Activated CD4-positive, alpha-beta T cell treated with anti-CD3 and anti-CD28 coated beads for 4 hours (primary cell): ENCODE measurements at places on chromosomes 1 and 21.

DNA sequence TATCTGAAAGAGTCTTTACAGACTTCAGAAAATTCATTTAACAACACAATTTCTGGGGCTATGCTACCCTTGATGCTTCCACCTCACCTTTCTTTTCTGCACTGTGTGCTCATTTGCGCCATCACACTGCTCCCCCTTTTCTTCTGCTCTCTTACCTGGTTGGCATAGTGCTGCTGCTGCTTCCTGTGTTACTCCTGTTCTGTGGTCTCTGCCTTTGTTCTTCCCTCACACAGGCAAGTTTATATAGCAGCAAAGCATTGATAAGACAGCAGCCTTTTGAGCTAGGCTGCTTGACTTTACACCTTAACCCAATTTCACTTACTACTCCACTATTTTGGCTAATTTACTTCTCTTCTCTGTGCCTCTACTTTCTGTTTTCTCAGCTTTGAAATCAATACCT lies 18.3 kb downstream of the SGIP1 start:
- DNase-seq: no peak

- no peak for DNase-seq
These were observed 45.7 kb downstream of the FYB2 start for GRCh38 chr1:56773341-56774066.

GRCh38 chr1:220119043-220119512 lies 25.1 kb downstream of the IARS2 start:
- DNase-seq: no peak

GRCh38 chr1:229059671-229060539 lies 211.0 kb upstream of the RAB4A start:
- no peak for DNase-seq

- DNase-seq: no peak
These were observed 21.1 kb upstream of the ETS2 start for GRCh38 chr21:38784458-38785266.

GRCh38 chr1:168520832-168521231 lies 23.0 kb downstream of the XCL2 start:
- DNase-seq: no peak

GRCh38 chr1:94734963-94735901 lies 84.9 kb upstream of the SLC44A3 start:
- DNase-seq: no peak

- no peak for DNase-seq
These were observed 40.1 kb upstream of the SLC5A9 start for GRCh38 chr1:48182439-48182838.

- no peak for DNase-seq
These were observed 92.2 kb downstream of the CD58 start for GRCh38 chr1:116478621-116479020.

GRCh38 chr1:84174051-84174556 lies 30.0 kb downstream of the PRKACB start:
- DNase-seq: no peak

DNA sequence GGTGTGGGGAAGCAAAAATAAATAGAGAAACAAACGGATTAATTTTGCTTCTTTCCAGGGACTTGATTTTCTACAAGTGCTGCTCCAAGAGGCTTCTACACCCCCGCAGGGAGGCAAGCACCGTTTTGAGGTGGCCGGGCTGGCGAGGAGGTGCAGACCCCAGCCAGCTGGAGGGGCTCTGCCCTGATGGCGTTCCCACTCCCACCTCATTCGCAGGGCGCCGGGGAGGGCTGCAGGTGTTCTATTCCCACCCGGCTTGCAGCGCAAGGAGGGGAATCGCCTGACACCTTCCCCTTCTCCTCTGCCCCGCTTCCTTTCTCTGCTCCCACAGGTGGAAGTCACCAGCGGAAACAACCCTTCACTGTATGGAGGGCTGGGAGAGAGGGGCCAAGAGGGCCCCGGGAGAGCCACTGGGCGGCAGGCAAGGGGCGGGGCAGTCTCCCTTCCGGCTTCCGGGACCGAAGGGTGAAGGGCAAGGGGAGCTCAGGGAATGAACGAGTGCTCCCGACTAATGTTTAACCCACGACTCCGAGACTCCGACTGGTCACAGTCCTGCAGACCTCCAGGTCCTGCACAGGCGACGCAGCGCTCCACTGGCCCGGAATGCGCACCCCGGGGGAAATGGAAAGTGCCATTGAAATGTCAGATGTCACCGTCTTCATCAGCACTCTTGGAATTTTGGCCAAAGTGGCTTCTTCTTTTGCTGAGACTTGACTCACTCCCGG lies 29.1 kb downstream of the TEX35 start:
- DNase-seq: no peak

DNA sequence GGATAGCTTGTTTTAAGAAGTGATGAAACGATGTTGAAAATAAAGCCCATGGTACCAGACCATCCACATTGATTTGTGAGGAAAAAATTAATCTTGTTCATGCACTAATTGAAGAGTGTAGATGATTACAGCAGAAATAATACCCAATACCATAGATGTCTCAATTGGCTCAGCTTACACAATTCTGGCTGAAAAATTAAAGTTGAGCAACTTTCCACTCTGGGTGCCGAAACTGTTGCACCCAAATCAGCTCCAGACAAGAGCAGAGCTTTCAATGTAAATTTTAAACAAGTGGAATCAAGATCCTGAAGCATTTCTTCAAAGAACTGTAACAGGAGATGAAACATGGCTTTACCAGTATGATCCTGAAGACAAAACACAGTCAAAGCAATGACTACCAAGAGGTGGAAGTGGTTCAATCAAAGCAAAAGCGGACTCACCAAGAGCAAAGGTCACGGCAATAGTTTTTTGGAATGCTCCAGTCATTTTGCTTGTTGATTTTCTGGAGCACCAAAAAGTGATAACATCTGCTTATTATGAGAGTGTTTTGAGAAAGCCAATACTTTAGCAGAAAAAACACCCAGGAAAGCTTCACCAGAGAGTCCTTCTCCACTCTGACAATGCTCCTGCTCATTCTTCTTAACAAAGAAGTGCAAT lies 16.1 kb upstream of the KCNA3 start:
- no peak for DNase-seq

GRCh38 chr21:44487831-44488230 lies 32.5 kb downstream of the LRRC3 start:
- peak; percentile 24 for DNase-seq

DNA sequence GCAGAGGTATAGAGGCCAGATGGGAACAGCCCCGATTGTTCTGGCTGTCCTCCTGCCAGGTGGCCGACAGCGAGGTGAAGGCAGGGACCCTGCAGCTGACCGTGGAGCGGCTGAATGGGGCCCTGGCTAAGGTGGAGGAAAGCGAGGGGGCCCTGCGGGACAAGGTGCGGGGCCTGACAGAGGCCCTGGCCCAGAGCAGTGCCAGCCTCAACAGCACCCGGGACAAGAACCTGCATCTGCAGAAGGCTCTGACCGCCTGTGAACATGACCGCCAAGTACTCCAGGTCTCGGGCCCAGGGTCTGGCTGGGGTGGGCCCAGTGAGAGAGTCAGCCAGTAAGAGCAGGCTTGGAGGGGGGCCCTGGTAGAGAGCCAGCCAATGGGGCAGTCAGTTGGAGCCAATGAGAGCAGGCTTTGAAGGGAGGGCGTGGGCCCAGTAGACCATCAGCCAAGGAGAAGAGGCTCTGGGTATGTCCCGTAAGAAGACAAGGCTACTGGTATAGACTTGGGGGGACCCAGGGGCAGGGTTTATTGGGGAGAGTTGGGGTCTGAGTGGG lies 11.3 kb downstream of the MFAP2 start:
- no peak for DNase-seq

DNA sequence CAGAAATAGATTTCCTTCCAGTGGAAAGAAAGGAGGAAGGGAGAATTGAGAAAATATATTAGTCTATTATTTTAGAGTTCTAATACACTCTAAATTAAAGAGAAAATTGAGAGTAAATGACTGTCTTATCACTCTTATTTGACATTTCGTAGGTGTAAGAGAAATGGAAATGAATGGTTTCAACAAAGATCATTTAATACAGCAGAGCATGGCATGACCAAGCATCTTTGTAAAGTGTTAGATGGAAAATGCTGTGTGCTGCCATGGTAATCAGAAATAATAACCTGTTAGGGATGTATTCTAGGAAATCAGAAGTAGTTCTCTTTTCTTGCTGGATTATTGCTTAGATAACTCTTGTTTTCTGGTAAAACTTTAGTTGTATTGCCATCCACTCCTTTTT lies 90.9 kb downstream of the GIPC2 start:
- DNase-seq: no peak

DNA sequence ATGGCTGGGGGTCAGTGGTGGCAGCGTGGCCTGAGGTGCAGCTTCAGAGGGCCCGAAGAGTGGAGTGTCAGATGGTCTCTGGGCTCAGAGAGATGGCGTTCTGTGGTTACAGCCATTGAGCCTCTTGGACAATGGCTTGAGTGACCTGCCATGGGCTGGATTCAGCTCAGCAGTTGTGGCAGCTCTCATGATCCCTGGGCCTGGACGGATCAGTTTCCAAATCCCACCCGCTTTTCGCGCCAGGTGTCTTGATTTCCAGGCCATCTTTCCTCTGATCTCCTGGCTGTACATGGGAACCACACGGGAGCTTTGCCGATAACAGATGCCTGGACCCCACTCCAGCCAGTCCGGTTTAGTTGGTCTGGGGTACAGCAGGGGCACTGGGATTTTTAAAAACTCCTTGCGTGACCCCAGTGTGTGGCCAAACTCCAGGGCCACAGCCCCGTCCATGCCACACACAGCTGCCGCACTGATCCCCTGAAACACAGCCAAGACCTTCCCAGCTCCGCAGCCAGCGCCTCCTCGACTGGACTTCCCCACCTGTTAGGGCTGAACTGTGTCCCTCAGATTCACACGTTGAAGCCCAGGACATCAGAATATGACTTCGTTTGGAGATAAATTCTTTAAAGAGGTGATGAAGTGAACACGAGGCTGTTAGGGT lies 67.9 kb downstream of the ATP5PO start:
- DNase-seq: no peak

GRCh38 chr1:89525169-89525855 lies 683 bp downstream of the LRRC8B start:
- DNase-seq: peak; percentile 39

- DNase-seq: no peak
These were observed 26.6 kb downstream of the C8B start for GRCh38 chr1:56939209-56939608.

GRCh38 chr1:230355594-230355993 lies 70.5 kb downstream of the PGBD5 start:
- no peak for DNase-seq

GRCh38 chr1:224879162-224879803 lies 50.2 kb upstream of the DNAH14 start:
- DNase-seq: no peak

- no peak for DNase-seq
These were observed 10.9 kb downstream of the VAV3 start for GRCh38 chr1:107954126-107954525.

- DNase-seq: no peak
These were observed 5.2 kb upstream of the PLA2G2D start for GRCh38 chr1:20124456-20125057.

DNA sequence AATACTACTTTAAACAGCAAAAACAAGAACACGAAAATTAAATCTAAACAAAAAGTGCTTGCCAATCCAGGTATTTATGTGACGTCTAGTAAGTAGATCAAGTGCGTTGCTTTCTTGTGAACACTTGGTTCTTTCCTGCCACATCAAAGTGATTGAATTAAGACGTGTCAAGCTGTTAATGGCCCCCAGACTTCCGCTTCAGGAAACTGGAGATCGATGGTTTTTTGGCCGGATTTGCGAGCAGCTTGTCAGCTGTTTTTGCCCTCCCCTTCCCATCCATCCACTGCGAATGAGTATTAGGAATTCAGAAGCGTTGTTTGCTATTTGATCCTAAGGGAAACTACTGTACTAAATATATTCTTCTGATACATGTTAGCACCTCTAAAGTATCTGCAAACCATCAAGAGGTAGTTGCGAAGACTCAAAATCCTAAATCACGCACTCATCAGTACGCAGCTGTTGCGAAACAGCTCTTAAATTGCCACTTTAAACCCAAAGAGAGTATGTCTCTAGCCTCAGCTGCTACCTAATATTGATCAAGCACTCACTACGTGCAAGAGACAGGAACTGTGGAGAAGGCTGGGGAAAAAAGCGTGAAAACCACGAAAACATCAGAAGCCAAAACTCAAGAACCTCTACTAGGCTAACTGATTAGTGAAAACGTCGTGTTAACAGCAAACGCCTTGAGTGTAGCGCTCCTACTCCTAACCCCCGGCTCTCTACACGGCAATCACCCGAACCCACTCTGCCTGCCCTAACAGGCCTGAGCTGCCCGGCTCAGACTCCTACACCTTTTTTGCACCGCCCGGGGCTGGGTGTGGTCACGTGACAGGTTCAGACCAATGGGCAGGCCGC lies 473 bp upstream of the BRDT start:
- DNase-seq: peak; percentile 29

DNA sequence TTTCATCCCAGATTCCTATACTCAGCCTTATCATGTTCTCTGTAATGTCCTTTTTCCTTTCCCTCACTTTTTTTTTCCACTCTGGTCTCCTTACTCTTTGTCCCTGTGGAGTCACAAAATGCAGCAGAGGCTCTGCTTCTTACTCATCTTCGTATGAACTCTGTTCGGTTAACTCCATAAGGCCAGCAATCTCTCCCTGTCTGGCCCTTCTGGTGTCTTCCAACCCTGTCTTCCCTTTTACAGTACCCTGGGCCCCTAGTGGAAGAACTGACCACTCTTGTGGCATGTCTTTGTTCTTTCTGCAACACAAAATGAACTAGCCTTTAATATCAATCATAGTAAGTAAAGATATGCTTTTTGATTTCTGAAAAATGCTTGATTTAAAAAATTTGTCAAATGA lies 7.1 kb downstream of the CD101 start:
- no peak for DNase-seq

DNA sequence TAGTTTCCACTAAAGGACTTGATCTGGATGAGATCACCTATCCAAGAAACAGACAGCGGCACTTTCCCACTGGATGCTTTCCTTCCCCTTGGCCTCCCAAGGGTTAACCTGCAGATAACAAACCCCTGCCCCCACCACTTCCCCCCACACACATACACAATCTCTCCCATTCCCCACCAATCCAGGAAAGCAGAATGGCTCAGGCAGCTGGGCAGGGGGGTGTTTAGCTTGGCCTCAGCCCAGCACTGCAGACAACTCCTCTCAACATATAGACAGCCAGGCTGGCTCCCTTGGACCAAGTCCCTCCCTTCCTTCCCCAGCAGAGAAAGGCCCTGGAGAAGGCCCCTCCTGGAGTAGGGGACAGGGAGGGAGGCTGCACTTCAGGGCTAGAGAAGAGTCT lies 24.6 kb downstream of the PLEKHA6 start:
- DNase-seq: no peak

- DNase-seq: no peak
These were observed 133.6 kb upstream of the HMCN1 start for GRCh38 chr1:185600641-185601040.

- DNase-seq: no peak
These were observed 1.7 kb downstream of the LYST start for GRCh38 chr1:235864931-235865525.

DNA sequence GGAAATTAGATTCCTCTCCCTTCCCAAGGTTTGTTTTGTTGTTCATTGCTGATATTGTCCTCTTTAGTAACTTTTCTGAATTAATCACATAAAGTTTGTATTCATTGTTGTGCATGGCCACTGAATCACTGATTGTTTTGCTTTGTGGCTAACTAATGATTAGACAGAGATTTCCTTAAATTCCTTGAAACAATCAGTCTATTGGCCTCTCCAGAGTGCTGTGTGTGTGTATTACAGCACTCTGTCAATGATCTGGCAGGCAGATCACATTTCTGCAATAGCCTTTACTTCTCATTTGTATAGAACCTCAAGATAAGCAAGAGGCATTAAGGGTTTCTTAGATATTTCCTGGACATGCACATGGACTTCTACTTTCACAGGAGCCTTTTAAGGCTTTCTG lies 78.6 kb downstream of the DUSP10 start:
- DNase-seq: no peak

GRCh38 chr1:160370561-160371345 lies 3.9 kb downstream of the NHLH1 start:
- no peak for DNase-seq

- no peak for DNase-seq
These were observed 5.8 kb upstream of the TGFB2 start for GRCh38 chr1:218339267-218339831.
